ENCODE measurements at places on chromosomes 1 and 21. TPM values are rescaled to one million over a fixed set of nuclear protein-coding genes. Genes with fewer than 3 reads are reported as not detected.

DNA sequence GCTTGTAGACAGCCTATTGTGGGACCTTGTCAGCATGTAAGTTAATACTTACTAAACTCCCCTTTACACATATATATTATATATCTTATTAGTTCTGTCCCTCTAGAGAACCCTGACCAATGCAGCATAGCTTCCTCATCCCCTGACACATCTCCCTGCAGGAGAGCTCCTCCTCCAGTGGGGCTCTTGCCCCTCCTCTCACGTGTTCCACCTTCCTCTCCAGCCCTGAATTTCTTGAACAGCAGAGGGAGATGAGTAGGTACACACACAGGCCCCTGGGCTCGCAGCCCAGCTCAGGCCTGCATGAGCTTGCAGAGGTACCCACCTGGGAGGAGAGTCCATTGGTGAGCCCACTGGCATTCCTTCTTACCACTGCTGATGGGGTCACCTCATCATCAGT lies 27.3 kb upstream of the GOLT1A start:
- no peak for DNase-seq

GRCh38 chr1:211828584-211829342 lies 1.8 kb downstream of the LPGAT1 start:
- no peak for DNase-seq

DNA sequence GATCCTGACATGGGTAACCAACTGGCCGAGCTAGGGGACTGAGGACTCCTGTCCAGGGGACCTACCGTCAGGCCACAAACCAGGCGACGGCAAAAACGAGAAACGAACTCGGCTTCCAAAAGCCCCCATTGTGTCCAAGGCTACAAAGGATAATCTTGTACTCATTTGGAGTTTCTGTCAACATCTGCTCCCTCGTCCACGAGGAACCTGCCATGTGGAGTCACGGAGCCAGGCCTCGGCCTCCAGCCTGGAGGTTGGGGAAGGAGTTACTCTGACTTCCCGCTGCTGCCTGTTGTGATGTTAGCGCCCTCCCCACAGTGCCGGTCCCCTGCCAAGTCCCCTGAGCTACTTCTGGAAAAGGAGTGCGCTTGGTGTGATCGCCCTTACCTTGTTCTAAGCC lies 7.3 kb downstream of the KRTAP10-1 start:
- peak; percentile 32 for DNase-seq

DNA sequence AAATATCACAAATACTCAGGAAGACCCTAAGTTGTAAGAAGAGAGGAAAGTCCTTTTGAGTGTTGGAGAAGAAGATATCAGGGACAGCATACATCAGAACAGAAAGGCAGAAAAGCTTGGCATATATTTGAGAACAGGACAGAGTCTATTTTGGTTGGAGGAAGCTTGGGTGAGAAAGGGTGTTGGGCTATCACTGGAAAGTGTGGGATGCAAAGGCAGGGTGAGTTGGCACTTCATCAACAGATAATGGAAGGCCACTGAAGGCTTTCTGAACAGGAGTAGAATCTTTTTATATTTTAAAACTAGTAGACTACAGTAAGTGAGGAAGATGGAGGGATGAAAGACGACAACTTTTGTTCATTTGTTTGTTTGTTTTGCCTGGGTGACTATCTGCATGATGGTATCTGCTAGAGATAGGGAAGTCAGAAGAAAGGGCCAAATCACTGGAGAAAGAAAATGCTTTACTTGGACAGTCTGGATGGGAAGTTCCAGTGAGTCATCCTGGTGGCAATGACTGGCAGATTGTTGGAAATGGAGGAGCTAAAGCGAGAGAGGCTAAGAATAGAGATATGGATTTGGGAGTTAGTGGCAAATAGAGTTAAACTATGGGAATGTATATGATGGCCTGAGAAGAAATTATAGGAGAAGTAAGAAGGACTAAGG lies 33.7 kb upstream of the KCNA2 start:
- DNase-seq = no peak

Gene CRABP2
- total RNA-seq = 40.0 TPM
